ENCODE measurements at places on chromosomes 13 and 19. TPM values are rescaled to one million over a fixed set of nuclear protein-coding genes. Genes with fewer than 3 reads are reported as not detected.

Gene PEAK3
- total RNA-seq = not detected

Gene ZNF723
- not detected for total RNA-seq

Gene CYP2S1
- total RNA-seq = 5.7 TPM

Gene KLHL1
- not detected for total RNA-seq

Gene ZNF763
- total RNA-seq = 2.2 TPM

Gene B9D2
- total RNA-seq = 2.8 TPM

Gene MEF2B
- 0.17 TPM for total RNA-seq

Gene CD79A
- total RNA-seq = not detected

Gene KATNAL1
- total RNA-seq = 23.7 TPM

Gene ZNF100
- total RNA-seq = 1.7 TPM

Gene SIGLEC8
- total RNA-seq = not detected

Gene FLT1
- 1.3 TPM for total RNA-seq

Gene PRODH2
- not detected for total RNA-seq

Gene ZNF486
- 3.5 TPM for total RNA-seq

Gene ZNF578
- total RNA-seq = 7.0 TPM

Gene CEACAM3
- not detected for total RNA-seq

Gene F10
- total RNA-seq = 33.4 TPM

Gene SHD
- not detected for total RNA-seq

Gene ZSCAN4
- total RNA-seq = not detected

Gene CYP2F1
- total RNA-seq = not detected

Gene GRK1
- 0.15 TPM for total RNA-seq

Gene RAB3A
- 5.5 TPM for total RNA-seq

Gene ZNF20
- total RNA-seq = 6.5 TPM

Gene KIRREL2
- not detected for total RNA-seq

Gene CAMSAP3
- under 0.01 TPM for total RNA-seq

Gene CEACAM8
- total RNA-seq = not detected

Gene COL5A3
- total RNA-seq = 5.0 TPM

Gene KL
- 0.15 TPM for total RNA-seq

Gene FSD1
- total RNA-seq = 12.9 TPM

Gene FCAR
- total RNA-seq = not detected

Gene MISP3
- total RNA-seq = 0.15 TPM

Gene POU2F2
- total RNA-seq = 0.17 TPM

Gene HIF3A
- 7.6 TPM for total RNA-seq

Gene LIM2
- total RNA-seq = not detected

Gene IPO5
- 205 TPM for total RNA-seq

Gene ZNF17
- 16.0 TPM for total RNA-seq

Gene AP1M2
- not detected for total RNA-seq

Gene KIR2DL3
- not detected for total RNA-seq

Gene EDNRB
- total RNA-seq = 48.1 TPM

Gene DZIP1
- 52.7 TPM for total RNA-seq

Gene F2RL3
- not detected for total RNA-seq

Gene IQCN
- 1.8 TPM for total RNA-seq

Gene LIG1
- 16.2 TPM for total RNA-seq

Measured in smooth muscle cell of trachea (primary cell).